Fibroblast of skin of scalp (primary cell): ENCODE measurements at places on chromosomes 7 and 10.

- no peak for DNase-seq
Measured at GRCh38 chr10:25522946-25523608, 348.3 kb downstream of the GPR158 start.

DNA sequence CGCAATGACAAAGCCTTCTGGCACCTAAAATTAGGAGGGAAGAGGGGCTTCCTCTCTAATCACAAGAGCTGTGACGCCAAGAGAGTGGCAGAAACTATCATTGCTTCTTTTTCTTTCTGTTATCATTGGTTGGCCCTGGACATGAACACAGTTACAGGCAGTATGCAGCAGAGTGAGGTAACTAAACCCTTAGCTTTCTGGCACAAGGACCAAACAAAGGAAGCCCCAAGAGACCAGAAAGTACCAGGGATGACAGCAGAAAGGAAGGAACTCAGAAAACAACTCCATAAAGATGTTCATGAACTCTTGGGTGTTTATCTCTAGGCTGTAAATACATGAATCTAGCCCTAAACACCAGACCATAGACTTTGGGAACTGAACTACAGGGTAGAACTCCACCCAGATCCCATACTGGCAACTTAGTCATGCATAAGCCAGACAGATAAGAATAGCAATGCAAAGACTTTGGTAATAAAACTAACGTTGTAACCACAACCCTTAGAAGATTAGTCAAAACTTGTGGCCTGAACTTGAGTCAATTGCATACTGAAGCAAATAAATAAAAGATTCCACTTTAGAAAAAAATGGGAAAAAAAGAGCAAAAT, 195.7 kb upstream of the PTN start:
- peak; percentile 86 for DNase-seq

- no peak for DNase-seq
Measured at GRCh38 chr10:126599949-126600682, 70.4 kb downstream of the C10orf90 start.

DNA sequence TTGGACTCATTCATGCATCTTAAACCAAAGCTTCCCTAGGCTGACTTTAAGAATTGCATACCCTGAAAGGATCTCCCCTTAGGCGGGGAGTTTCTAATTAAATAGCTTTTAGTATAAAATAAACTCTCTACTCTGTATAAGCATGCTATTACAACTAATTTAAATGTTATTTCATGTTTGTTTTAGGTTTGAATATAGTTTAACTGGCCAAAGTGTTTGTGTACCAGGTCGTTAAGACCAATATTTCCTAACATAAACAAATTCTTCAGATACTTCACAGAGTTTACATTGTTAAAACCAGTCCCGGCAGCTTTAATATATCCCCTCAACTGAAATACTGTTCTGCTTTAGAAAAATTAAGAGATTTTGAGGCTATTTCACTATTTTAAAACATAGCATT, 2.3 kb downstream of the GLI3 start:
- DNase-seq = no peak

DNA sequence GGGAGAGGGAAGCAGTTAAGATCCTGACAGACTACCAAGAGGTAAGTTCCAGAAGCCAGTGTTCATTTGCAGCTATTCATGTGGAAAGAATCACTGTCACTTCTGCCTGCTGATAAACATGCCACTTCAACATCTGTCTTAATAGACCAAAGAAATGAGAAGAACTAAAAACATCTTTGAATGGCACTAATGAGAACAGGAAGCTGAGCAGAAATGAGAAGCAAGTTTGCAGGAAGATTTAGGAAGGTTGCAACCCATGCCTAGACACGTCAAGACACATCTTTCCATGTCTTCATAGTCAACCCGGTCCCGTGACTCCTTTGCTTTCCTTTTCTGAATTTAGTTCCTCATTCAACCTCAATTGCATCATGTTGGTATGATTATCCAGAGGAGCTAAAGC, 180.0 kb downstream of the PDE1C start:
- no peak for DNase-seq

GRCh38 chr7:2251381-2251780, 9.4 kb downstream of the NUDT1 start:
- no peak for DNase-seq

- DNase-seq = no peak
Measured at GRCh38 chr7:11587048-11587447, 244.9 kb downstream of the THSD7A start.

DNA sequence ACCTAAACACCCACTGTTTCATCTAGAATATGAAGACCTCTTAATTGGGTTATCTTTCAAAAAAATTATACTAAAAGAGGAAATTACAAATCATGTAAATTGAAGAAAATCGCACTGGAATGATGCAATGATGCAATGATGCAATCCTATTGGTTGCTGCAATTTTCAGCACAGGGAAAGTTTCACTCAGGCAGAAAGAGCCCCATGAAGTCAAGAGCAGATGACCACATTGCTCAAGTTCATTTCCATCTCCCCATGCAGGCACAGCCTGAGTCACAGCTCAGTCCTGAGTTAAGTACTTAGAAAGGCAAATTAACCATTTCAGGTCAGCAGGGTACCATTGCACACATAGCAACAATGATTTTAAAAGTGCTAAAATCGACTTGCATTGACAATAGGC, 180.3 kb upstream of the MYO3A start:
- DNase-seq = no peak

DNA sequence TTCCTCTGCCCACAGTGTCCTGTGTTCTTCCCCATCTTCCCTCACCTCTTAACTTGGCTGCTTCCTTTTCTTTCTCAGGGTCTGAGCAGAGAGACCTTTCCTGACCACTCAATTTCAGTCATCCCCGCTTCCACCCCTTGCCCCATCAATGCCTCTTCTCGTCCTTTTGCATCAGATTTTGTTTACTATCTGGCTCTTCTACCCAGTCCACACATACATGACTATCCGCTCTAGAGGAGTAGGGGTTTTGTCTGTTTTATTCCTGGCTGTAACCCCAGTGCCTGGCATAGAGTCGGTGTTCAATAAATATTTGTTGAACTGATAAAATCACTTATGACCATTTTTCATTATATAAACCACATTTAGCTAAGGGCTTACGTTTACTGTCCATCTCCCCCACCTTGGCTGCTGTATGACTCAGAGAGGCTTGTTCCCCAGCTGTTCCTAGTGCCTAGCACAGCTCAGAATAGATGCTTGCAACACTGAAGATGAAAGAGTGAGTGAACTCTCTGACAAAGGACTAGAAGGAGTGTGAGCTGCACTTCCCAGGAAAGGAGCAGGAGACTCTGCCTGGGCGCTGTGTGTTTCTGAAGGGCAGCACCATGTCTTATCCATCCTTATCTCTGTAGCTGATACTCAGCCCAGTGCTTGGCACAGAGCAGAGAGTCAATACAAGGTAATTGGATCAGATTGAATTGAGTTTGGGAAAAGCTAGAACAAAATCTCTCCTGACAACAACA, 21.9 kb downstream of the ARID5B start:
- DNase-seq = peak; percentile 50

- no peak for DNase-seq
Measured at GRCh38 chr10:49742683-49743463, 19.2 kb downstream of the OGDHL start.

DNA sequence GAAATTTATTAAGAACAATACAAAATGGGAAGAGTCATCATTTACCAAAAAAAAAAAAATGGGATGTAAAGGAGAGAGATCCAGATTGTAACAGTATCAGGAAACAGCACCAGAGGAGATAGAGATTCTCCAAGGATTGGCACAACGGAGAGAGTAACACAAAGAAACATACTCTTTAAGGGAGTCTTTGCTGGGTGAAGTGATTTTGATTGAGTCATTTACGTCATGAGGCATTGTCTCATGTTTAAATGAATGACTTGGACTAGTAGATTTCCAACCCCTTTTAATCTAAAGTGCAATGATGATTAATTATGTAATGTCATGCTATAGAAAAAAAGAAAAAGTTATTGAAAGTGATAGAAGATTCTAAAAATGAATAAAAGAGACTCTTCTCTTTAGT, 68.8 kb downstream of the ITGB8 start:
- no peak for DNase-seq

DNA sequence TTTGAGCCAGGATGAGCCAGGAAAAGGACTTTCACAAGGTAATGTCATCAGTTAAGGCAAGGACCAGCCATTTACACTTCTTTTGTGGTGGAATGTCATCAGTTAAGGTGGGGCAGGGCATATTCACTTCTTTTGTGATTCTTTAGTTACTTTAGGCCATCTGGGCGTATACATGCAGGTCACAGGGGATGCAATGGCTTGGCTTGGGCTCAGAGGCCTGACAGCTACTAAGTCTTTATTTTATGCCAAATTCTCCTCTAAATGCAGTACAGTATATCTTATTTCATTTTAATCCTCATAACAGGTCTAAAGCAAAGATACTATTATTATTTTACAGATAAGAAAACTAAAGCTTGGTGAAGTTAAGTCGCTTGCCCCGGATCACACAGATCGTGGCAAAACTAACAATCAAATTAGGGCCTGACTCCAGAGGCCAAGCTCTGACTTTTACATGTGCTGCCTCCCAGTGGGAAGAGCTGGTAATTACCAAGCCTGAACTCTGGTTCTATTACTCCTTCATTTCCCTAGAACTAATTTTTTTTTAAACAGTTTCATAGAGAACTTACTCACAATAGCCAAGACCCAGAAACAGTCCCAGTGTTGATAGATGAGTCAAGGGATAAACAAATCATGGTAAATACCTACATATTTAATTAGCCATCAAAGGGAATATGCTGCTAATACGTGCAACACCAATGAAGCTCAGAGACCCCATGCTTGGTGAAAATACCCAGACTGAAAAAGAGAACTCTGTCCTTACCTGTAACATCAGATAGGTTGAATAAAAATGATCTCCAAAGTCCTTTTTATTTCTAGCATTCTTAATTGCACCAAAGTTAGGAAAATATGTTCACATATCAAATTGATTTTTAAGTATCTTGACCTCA, 35.4 kb downstream of the C7orf25 start:
- DNase-seq = peak; percentile 65

DNA sequence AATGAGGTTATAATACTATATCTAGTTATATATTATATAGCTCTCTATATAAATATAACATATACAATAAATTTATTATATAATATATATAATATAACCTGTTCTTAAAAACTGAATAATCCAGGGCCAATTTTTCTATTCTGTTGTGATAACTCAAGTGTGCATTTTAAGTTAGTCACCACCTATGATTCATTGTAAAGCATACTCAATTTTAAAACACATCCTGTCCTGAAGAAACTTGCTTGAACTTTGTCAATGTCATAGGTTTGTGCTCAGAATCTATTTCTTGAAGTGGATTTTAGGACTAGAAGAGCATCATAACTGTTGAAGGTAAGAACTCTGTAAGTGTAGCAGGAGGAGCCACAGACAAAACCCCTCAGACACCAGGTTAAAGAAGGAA, 1209.8 kb downstream of the REEP3 start:
- no peak for DNase-seq

- DNase-seq = no peak
Measured at GRCh38 chr10:96176985-96177384, 46.9 kb downstream of the ZNF518A start.

DNA sequence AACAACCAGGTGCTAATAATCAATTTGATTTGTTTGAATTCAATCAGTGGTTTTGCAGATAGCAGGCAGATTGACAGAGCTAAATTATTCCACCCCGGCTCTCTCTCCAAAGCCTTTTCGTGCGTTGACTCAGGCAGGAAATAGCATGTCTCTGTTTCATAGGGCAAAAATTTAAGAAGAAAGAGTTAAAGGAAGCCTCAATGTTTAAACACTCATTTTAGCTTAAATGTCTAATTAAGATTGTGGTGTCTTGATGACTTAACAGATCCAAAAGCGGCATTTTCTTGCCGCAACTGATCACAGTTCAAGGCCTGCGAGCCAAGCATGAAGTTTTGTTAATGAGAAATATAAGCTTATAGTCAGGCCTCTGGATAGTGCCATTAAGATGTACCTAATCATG, 1051.1 kb upstream of the AUTS2 start:
- peak; percentile 67 for DNase-seq

DNA sequence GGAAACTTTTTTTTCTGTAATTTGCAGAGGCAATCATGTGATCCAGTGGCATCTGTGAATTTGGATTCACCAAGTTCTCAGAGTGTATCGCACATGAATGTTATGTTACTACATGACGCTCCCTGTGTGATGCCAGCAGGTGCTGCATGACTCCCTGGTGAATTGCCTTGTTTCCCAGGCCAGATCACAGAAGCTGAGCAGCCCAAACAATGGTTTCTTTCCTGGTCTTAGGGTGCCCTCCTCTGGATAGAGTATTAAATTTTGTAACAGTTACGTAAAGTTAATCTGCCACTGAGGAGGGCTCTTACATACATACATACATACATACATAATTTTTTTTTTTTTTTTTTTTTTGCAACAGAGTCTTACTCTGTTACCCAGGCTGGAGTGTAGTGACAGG, 3.6 kb downstream of the ZSCAN21 start:
- DNase-seq = peak; percentile 42

GRCh38 chr7:17136126-17136525, 162.3 kb upstream of the AHR start:
- DNase-seq = no peak

DNA sequence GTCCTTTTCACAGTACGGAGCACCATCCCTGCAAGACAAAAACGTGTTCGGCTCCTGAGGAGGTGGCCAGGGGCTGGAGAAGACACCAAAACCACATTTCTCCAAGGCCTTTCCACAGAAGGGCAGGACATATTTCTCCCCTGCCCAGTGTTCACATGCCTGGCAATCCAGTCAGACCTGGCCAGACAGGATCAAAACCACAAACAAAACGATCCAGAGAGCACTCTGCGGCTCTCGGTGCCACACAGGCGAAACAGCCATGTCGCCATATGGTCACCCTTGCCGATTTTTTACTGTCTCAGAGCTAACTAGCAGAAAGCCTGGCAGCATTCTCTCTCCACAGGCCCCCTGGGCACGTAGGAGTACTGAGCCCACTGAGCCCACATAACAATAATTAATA, 113.0 kb downstream of the ABLIM1 start:
- DNase-seq = no peak

DNA sequence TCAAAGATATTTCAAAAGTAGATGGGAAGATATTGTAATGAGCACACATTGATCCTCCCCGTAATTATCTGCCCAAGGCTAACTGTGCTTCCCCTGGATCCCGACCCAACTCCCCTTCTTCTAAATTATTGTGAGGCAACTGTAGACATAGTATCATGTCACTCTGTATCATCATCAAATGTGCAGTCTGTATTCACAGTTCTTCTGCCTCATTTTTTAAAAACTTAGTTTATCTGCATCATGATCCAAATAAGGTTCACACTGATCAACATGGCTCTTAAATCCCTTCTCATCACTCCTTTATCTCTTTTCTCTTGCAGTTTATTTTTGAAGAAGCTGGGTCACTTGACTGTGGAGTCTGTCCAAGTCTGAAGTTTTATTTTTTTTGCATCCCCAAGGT, 27.5 kb downstream of the CDCA7L start:
- no peak for DNase-seq

GRCh38 chr10:75838486-75838885, 407.1 kb downstream of the LRMDA start:
- DNase-seq = no peak

GRCh38 chr10:18753312-18753895, 94.2 kb downstream of the ARL5B start:
- no peak for DNase-seq

- DNase-seq = no peak
Measured at GRCh38 chr10:108849688-108850087, 1073.6 kb downstream of the XPNPEP1 start.

- no peak for DNase-seq
Measured at GRCh38 chr10:23035569-23035968, 59.8 kb upstream of the MSRB2 start.
